ENCODE measurements at places on chromosomes 13 and 19.

- DNase-seq: no peak
Measured at GRCh38 chr13:81117416-81117815, 776.5 kb upstream of the SPRY2 start.

DNA sequence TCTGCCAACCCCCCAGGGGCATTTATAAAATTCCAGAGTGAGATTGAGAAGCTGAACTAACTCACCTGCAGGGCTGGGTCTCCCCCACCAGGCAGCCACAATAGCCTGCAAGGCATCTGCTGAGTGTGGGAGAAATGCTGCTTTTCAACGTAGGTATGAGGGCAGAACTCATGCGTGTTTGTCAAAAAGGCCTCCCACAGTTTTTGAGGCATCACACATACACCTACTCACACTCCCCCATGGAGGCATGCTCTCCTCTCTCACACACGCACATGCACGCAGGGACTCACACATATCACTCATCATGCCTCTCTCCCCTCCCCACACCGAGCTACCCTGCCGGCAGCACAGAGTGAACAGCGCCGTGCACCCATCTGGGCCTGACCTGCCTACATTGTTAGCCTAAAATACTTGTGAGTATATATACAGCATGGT, 390.5 kb downstream of the FGF9 start:
- peak; percentile 60 for DNase-seq

DNA sequence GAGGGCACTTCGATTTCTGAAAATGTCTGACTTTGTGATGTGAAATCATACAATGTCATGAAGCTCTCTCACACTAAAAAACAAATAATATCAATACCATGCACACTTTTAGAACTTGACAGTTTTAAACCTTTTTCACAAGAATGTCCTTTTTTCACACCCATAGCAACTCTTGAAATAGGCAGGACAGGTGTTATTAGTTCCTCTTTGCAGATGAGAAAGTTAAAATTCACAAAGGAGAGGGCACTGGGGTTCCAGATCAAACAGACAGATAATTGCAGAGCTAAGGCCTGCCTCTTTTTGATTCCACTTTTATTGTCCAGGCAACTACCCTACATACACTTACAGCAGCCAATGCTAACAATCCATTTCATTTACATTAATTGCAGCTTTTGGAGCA, 142.8 kb downstream of the KLF12 start:
- no peak for DNase-seq

DNA sequence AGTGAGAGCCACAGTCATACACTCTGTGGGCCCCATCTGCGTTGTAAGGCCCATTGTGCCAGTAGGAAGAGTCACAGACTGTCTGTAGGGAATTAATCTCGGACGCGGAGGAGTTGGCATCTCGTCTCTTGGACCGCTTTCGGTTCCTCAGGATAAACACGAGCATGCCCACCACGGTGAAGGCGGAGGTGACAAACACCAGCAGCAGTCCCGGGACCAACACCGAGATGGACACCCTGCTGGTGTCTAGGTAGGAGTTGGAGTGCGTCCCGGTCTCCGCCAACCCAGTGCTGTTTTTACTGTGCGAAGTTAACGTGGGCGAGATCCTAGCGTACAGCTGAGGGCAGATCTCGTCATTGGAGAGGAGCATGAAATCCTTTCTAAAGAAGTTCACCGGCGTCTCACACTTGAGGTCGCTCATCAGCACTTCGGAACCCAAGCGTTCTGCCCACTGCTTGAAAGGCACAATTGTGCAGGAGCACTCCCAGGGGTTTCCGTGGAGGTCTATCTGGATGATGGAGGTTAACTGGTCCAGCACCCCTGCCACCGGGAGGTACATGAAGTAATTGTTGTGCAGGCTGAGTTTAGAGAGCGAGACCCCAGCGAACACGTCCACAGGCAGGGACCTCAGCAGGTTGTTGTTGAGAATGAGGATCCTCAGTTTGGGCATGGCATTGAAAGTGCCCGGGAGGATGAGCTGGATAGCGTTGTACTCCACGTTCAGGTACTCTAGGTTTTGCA, 2.7 kb downstream of the SLITRK1 start:
- no peak for DNase-seq

- DNase-seq: peak; percentile 77
Measured at GRCh38 chr19:37902668-37903067, 3.7 kb downstream of the WDR87 start.

DNA sequence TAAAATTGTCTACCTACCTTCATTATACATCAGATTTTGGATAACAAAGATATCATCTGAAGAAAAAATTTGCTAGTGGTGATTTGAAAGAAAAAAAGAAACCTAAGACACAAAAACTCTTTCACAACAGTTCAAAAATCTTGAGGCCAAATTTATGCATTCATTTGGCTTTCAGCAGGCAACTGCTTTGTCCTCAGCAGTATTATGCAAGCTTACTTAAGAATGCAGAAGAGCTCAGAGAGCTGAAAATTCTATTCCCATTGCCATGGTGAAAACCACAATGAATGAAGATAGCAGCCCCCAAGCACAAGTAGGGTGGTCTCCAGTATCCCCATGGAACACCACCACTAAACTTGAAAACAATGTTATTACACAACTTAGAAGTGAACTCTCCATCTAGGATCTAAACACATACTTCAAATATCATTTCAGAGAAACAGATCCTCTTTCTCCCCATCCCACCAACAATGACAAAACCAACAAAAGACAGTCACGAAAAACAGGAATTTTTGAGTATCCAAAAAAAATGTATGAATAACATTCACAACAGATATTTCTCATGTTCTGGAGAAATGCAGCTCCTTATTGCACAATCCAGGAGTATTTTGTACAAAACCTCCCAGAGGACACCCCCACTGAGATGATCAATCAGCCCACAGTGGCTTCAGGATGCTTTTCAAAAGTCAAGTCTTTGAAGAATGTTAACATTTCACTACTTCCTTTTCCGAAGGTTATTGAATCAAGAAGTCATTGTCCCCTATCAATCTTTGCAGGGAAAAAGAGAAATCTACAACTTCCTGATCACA, 192.7 kb downstream of the LHFPL6 start:
- no peak for DNase-seq

DNA sequence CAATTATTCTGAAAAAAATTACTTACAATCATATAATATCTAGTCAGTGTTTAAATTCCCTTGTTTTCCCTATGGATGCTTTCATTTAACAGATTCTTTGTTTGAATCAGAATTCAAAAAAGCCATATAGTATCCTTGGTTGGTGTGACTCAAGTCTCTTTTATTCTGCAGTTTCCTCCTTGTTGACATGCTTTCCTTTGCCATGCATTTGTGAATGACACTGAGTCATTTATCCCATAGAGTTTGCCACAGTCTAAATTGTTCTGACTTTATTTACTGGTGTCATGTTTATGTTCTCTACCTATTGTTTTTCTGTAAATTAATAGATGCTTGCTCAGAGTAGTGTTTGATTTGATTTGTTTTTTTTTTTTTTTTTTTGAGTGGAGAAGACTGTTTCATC, 893.8 kb upstream of the SLC10A2 start:
- DNase-seq: no peak

- DNase-seq: peak; percentile 46
Measured at GRCh38 chr19:13784731-13785452, 10.4 kb upstream of the ZSWIM4 start.

DNA sequence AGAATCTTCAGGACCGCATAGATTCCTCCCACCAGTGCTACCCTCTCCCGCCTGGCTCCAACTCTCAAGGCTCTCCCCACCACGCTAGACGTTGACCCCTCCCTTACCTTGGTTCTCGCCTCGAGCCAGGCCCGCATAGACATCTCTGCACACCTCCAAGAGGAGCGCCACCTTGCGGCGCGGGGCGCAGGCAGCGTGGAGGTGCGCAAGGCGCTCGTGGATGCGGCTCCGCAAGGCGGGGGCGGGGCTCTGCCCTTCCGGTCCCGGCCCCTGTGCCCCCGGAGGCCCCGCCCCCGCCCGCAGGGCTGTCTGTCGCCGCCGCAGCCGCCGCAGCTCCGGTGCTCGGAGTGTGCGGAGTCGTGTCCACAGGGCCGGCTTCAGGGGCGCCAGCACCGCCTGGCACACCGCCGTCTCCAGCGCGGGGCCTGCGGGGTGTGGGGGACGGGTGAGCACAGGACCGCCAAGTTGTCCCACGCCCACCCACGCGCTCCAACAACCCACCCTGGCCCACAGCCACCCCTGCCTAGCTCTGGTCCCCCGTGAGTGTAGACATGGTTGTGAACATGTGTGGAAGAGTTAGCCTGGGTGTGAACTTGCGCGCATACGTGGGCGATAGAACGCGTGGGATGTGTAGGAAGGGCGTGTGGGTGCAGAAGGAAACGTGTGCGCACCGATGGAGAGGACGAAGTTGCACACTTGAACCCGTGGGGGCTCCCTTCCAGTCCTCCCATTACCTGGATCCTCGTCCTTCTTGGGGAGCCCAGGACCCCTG, 8.1 kb downstream of the RINL start:
- peak; percentile 87 for DNase-seq

- DNase-seq: no peak
Measured at GRCh38 chr13:23380534-23380933, 53.0 kb downstream of the SACS start.

Data from activated T-helper 1 cell treated with anti-CD3 and anti-CD28 coated beads, Interleukin-2, amount 50 U/mL, for 16 hours (primary cell).